Stimulated activated CD4-positive, alpha-beta T cell treated with anti-CD3 and anti-CD28 coated beads, Interleukin-2, amount 100 ng/mL, for 24 hours (primary cell): ENCODE measurements at places on chromosomes 2 and 18.
A peak's percentile ranks its signal among the peaks of the same experiment; 100 is the strongest.

- peak; percentile 9 for DNase-seq
Measured at GRCh38 chr2:65420712-65421431, 11.5 kb downstream of the SPRED2 start.

DNA sequence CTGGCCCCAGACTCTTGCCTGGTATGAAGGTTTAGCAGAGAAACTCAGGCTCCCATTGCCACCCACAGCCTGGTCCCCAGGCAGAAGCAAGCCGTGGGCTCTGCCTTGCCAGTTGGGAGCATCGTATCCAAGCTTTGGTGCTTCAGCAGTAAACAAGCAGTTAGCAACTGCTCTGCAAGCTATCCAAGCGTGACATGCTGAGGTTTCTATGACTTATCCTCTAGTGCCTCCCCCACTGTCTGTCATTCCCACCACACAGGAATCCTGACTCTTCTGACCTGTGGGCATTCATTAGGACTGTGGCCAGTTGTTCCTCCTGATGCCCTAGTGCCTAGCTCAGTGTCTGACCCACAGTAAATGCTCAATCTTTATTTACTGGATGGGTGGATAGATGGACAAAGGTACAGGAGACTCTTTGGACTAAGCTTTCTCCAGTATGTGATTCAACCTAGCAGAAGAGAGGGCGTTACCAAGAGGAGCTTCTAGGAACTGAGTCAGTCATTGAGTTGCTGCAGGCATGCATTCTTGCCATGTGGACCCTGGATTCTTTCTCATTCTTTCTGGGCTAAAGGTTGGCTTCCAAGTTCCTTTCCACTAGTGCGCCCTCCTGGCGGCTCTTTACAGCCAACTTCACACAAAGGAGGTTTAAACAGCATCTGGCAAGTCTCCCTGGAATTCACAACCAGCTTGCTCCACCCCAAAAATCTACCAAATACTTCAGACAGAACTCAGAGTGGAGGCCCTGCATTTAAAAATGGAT is 40.6 kb upstream of the MRPL19 start:
- no peak for DNase-seq

DNA sequence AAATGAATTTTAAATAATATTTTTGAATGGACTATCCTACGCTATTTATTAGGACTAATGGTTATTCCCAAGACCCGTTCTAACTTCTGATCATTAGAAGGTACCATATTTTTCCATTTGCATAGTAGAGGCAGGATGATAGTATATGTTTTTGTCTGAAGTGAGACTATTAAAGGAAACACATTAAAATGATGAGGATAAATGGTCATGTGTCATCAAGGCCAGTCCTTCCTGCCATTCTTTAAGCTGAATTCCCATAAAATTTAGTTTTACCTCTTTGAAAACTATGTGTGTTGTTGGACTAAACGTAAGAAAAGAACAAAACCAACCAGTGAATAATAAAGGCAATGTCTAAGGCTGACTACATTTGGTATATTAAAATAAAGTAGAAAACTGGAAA is 121.8 kb downstream of the SLC8A1 start:
- no peak for DNase-seq

DNA sequence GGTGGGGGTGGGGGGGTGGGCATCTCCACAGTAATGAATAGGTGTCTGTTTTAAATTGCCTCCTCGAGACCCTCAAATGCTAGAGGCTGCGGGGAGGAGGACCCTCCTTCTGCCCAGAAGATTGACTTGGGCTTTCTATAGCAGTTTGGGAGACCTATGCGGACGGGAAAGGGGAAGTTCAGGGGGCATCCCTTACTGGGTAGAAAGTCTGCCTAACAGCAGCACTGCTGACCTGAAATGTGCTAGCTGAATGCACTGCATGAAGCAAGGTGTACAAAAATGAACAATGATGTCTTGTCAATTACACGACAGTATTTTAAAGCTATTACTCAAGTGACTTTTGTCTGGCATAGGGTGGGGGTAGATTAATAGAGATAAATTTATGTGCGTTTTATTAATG is 2.5 kb downstream of the DCC start:
- DNase-seq, result no peak

DNA sequence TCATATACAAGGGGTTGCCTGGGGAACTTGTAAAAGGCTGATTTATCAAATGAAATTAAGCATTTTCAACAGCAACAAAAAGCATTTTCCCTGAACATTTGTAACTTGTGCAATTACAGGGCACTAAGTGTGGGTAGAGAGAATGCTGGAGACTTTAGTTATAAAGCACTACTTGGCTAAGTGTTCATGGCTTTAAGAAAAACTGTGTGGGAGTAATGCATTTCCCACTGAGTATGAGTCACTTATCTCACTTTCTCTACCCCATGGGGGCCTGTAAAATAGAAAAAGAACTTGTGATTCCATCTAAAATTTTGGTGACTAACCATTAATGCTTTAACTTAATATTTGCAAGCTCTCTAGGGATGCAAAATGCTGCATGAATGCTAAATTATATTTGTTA is 193.4 kb downstream of the CCDC102B start:
- DNase-seq, result no peak

DNA sequence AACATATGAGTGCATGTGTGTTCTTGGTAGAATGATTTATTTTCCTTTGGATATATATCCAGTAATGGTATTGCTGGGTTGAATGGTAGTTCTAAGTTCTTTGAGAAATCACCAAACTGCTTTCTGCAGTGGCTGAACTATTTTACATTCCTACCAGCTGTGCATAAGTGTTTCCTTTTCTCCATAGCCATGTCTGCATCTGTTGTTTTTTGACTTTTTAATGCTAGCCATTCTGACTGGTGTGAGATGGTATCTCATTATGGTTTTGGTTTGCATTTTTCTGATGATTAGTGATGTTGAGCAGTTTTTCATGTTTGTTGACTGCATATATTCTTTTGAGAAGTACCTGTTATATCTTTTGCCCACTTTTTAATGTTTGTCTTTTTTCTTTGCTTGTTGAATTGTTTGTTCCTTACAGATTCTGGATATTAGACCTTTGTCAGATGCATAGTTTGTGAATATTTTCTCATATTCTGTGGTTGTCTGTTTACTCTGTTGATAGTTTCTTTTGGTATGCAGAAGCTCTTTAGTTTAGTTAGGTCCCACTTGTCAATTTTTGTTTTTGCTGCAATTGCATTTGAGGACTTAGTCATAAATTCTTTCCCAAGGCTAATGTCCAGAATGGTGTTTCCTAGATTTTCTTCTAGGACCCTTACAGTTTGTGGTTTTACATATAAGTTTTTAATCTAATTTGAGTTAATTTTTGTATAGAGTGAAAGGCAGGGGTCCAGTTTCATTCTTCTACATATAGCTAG is 17.6 kb upstream of the KCNE4 start:
- no peak for DNase-seq

DNA sequence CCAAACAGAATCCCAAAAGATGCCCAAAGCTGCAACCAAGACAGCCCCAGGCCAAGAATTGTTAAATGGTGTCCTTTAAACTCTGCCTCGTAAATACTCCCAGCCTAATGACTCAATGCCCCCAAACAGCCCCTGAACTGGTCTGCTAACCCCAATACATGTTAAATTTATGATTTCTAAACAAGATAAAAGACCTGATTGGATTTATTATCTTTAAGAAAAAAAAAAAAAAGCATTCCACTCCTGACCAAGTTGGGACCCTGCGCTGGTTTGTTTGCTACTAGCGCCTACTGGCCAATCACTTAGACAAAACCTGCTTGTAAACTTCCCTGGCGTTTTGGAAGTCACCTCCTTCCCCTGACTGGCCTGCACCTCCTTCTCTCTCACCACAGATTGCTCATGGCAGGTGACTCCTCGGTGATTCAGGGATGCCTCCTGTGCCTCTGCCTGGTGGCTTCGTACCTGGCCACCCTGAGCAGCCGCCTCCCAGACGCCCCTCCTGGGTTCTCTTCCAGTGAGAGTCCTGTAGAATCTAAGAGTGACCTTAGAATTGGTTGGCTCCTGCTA is 121.3 kb downstream of the BCL11A start:
- DNase-seq, result no peak

DNA sequence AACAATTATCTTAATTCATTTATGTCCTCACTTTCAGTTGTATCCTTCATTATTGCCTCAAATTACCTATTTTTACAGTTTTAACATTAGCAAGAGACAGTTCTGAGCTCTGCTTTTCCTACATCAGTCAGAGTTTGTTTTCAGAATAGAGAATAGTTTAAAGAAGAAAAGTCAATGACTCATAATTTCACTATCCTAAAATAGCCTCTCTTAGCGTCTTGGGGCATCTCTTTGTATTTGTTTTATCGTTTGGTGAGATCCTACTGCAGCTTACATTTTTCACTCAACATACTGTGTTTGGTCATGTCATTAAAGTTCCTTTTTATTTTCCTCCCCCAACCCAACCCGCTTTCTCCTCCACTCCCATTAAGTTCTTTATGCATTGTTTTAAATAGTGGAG is 3.8 kb downstream of the SEC11C start:
- no peak for DNase-seq

DNA sequence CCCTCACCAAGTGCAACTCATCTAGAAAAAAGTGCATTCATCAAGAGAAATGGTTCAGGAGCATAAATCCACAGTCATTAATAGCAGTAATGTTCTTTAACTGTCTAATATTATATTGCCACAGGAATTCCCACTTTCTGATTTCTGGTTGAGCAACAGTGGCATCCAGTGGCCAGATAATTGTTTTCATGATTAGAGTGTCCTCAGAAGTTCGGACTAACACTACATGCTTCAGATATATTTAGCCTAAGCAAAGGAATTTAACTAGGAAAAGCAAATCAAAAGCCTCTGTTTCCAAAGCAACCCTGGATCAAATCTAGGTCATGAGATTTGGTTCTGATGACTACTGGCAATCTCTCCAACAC is 9.8 kb upstream of the ERBB4 start:
- no peak for DNase-seq

DNA sequence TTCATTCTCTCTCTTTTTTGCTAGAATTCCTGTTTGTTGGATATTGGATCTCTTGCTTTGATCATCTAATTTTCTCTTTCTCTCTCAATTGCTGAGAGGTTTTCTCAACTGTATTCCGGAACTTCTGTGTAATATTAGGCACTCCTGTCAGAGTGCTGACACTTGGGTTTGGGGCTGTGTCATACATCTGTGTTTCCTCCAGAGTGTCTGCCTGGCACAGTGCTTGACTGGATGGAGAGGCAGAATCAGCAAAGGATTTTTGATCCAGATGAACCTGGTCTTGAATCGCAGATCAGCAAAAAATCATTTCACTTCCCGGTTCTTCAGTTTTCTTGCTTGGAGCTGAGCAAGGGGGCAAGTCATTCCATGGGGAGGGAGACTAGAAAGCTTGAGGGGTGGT is 87.7 kb upstream of the CXCR4 start:
- no peak for DNase-seq

DNA sequence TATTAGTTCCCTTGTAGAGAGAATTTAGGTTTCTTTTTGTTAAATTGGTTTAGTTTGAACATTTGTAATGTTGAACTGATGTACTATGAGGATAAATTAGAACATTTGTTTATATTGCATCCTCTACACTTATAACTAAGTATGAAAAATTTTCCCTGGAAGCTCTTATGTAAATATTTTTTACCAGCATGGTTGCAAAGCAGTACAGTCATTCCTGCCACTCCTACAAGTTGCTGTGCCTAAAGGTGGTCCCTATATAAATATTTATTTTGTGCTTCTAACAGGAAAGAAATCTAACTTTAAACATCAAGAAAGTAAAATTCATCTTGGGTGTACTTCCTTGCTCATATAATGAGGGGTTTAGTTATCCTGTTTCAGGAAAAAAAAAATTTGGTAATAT is 14.2 kb downstream of the TWSG1 start:
- DNase-seq, result no peak

- DNase-seq, result no peak
Measured at GRCh38 chr2:104781151-104781550, 72.8 kb upstream of the POU3F3 start.

GRCh38 chr2:51633073-51633472 is 601.1 kb upstream of the NRXN1 start:
- DNase-seq, result no peak

GRCh38 chr2:235024191-235024860 is 72.5 kb downstream of the SH3BP4 start:
- no peak for DNase-seq

DNA sequence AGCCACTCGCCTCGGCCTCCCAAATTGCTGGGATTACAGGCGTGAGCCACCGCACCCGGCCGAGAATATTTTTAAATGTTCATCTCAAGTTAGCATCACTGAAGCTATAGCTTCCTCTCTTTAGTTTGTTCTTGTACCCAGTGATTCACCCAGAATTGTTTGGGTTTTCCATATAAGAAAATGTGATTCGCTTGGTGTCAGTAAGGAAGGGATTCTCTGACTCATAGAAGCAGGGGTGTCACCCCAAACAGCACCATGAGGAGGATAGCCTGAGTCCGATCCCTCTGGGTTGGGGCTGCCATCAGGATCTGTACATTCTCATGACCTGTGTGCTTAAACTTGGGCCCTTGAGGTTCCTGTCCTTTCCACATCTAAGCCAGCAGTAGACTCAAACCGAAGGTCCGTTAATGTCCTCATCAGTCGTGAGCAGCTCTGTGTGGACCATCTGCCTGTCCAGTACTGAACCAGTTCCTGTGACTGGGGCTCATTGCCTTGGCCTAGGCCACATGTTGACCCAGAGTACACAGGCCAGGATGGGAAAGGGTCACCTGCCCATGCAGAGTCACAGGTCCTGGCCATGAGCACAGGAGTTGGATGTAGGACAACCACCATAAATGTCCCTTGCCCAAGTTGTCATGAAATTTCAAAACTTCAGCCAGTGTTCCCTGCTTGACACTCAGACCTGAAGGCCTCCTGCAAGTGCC is 311.9 kb downstream of the GBX2 start:
- DNase-seq, result no peak

- no peak for DNase-seq
Measured at GRCh38 chr2:199962203-199962602, 6.8 kb downstream of the MAIP1 start.

- DNase-seq, result no peak
Measured at GRCh38 chr18:24198461-24198860, 59.6 kb downstream of the CABYR start.

GRCh38 chr18:36441426-36442240 is 144.1 kb downstream of the FHOD3 start:
- no peak for DNase-seq

DNA sequence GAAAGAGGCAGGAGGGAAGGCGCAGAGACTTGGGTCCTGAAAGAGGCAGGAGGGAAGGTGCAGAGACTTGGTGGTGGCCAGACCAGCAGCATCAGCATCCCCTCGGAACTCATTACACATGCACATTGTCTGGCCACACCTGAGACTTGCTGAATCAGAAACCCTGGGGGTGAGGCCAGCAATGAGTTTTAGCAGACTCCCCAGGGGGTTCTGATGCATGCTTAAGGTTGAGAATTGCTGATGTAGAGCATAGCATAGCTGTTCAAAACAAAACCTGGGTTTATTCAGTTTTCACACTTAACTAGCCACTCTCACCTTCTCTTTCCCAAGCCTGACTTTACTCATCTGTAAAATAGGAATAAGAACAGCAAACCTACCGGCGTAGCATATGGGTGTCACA is 122.9 kb downstream of the MRO start:
- no peak for DNase-seq
